Stimulated activated CD8-positive, alpha-beta memory T cell treated with anti-CD3 and anti-CD28 coated beads, Interleukin-15, amount 100 ng/mL, for 4 hours (primary cell): ENCODE measurements at places on chromosomes 16 and 17.

GRCh38 chr17:79833110-79833450 lies 6.2 kb downstream of the CBX4 start:
- DNase-seq, result no peak

GRCh38 chr17:74545843-74546230 lies at the start of gene CD300C:
Gene CD300C, minus strand, starts transcription at chr17:74546115. Its CDS starts 333 bp downstream, at chr17:74545782.
- DNase-seq, result no peak

DNA sequence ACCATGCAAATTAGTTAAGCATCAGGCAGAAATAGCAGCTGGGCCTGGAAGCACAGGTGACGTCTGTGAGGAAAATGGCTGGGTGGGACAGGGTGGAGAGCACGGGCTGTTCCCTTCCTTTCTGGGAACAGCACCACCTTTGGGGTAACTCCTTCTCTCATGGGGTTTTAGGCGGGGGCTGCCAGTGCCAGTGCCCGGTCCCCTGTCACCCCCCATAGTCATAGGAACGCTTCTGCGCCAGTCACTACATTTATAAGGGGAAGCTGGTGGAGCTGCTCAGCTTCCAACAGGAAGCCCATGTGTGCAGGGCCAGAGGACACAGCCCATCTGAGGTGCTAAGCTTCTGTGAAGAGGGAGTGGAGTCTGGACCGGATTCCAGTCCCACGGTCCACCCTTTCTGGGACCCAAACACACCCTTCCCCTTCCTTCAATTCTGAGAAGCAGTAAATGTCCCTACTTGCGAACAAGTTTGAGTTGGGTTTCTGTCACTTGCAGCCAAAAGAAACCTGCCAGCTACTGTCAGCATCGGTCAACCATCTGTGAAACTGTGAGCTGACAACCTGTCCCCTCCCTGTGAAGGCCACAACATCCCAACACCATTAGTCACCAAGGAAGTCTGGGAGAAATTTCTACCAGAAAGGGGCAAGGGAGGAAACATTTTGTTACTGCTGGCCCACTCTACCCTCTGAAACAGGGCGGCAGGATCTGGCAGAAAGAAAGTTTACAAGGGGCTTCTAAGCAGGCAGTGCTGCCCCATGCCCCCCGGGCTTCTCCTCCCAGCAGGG lies 86.0 kb upstream of the AMZ2 start:
- DNase-seq, result no peak

DNA sequence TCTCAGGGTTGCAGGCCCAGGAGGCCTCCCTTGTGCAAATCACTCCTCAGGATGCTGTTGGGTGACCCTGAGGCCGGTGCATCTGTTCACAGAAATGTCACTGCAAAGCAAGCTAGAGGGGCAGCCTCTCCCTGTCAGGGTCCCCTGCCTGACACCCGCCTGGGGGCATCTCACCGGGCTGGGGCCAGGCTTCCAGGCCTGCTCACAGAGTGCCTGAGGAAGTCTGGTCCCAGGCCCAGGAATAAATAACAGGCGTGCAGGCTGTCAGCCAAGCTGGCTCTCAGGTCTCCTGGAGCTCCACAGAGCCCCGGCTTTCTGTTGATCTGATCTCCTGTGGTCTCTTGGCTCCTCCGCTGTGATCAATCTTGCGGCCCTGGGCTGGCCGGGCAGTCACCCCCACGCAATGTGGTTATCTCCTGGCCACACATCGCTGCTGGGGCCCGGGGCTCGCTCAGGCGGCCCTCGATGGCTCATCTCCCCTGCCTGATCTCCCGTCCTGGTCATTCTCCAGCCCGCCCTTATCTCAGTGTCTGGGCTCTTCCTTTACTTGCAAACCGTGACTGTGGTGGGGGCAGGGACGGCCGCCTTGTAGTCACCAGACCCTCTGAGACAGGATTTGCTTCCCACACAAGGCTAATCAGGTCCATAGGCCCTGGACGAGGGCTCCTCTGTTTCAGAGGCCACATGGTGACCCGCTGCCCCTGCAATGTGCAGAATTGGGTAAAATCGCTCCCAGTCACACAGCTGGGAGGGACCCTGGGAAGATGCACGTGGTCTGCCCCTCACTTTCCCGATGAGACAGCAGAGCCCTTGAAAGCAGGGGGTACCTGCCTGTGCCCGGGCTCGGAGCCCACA lies 231.2 kb upstream of the GSE1 start:
- DNase-seq, result no peak

DNA sequence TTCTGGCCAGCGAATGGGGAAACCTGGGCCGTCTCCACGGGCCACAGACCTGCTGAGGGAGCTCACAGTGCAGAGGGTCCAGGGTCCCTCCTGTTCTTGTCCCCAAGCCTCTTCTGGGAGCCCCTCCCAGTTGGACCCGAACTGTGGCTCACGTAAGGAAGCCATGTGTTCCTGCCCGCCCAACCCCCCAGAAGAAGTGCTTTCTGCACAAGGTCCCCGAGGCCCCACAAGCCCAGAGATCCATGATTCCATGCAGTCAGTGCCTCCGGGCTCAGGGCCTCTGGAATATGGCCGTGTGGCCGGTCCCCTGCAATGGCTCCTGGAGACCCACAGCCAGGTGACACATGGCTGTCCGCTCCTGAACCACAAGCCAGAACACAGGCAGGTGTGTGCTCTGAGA lies 272.4 kb downstream of the C16orf95 start:
- no peak for DNase-seq

GRCh38 chr17:51046514-51047384 lies 73.9 kb downstream of the SPAG9 start:
- no peak for DNase-seq

DNA sequence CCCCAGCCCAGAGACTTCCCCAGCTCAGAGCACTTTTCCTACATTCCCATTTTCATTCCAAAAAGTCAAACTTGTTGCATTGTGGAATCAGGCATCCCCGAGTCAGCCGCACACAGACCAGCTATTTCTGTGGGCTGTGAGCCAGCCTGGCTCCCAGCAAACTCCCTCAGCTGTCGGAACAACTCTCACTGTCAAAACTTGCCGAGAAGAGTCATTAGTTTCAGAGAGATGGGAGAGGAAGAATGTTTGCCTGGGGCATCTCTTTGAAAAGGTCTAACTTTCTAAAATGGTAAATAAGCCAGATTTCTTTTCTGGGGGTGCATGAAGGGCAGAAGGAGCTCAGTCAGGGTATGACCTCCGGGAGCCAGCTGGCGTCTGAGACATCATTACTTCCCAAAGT lies 280.0 kb downstream of the TMEM114 start:
- no peak for DNase-seq

GRCh38 chr17:80444644-80444979 lies 29.6 kb downstream of the ENDOV start:
- DNase-seq, result no peak

GRCh38 chr17:19254651-19255050 lies 17.5 kb downstream of the EPN2 start:
- no peak for DNase-seq

- DNase-seq, result no peak
Measured at GRCh38 chr17:50638606-50638965, 3.9 kb downstream of the ABCC3 start.

DNA sequence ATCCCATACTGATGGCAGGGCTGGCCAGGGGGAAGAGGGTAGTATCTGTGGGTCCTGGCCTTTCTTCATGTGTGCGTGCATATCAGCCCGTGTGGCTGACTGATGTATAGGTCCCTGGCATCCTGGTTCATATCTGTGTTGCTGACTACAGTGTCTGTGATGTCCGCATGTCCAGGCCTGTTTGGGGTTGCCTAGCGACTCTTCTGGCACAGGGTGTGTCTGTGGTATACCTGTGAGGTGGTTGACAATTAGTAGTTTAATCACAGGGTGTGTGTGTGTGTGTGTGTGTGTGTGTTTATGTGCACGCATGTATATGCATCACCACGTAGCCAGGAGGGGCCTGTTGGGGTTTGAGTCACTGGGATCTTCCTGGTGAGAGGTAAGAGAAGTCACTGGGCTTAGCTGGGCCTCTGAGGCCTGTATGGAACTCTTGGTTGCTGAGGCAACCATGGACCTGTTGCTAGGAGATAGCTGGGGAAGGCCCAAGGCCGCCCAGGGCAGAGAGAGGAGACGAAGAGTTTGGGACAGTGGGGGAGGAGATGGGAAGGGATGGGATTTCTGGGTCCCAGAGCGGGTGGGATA lies 603 bp upstream of the TMEM95 start:
- no peak for DNase-seq

DNA sequence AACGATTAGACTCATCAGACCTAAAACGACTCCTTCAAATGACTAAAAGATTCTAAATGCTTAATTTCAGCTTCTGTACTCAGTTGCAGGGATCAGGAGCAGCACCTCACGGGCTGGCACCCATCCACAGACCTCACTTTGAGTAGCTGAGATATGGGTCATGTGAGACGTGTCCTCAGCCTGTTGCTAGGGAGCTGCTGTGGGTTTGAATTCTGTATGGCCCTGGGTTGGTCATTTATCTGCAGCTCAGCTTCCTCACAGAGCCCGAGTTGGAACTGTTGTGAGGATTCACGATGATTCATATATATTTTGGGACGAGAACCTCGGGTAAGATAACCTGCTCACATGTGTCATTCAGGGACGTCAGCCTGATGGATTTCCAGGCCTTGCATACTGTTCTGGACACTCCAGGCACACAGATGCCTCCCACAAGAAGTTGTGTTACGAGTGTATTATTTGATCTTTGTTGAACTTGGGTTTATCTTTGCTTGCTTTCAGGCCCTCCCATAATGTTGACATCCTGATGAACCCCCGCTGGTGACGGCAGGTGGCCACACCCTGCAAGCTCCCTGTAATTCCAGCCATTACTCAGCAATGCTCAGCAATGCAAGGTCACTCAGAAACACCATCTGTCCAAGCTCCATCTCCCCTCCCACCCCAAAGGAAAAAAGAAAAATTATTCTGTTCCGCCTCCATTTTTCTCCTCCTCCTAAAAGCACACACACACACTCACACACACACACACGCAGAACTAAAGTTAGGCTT lies 137.6 kb downstream of the RBFOX3 start:
- no peak for DNase-seq

- no peak for DNase-seq
Measured at GRCh38 chr17:73592501-73592961, 51.7 kb downstream of the SDK2 start.

- DNase-seq, result no peak
Measured at GRCh38 chr17:70369391-70369790, 200.1 kb downstream of the KCNJ2 start.

- no peak for DNase-seq
Measured at GRCh38 chr17:72510351-72511016, 389.7 kb downstream of the SOX9 start.

DNA sequence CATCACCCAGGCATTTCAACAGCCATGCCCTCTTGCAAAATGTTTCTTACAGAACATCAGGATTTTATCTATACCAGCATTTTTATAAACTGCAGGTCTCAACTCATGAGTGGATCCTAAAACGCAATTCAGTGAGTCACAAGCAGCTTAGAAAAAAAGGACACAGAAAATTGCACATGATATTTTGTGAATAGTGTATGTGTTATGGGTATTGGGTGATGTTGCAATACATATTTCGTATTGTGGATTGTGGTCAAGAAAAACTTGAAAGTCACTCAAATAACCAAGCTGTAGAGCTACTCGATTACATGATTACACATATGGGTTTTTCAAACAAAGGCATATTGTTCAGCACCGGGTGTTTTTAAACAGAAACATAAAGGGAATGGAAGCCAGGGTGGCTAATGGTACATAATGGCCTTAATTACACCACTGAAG lies 1.4 kb downstream of the WIPI1 start:
- no peak for DNase-seq

GRCh38 chr16:55542459-55543082 lies 23.9 kb upstream of the CAPNS2 start:
- no peak for DNase-seq

DNA sequence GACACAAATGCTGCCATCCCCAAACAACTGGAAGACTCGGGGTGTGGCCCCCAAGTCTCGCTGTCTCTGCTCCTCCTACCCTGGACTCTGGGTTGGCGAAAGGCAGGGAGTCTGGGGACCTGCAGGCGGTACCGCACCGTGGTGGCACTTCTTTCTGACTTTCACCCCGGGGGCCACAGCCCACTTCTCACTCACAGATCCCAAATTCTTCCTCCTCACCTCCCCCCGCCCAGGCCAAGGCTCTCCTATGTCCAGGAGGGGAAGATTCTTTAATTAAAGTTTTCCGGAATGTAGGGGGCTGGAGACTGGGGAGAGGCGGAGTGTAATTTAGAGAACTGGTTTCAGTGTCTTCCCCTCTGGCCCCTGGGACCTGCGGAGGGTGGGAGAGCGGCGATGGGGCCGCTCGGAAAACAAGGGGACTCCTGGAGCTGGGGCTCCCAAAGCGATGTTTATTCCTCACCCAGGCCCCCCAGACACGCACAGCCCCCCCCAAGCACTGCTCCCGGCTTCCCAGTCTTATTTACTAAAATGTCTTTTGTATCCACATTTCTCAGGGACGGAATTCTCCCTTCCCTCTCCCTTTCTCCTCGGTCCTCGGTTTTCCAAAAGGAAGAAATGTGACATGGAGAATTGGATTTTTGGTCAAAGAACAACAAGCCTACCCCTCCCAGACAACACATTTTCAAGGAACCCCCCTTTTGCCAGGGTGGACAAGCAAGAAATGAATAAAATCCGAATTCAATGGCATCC lies 1.2 kb downstream of the WNT3 start:
- no peak for DNase-seq

- no peak for DNase-seq
Measured at GRCh38 chr17:81222620-81222905, 202 bp downstream of the CEP131 start.

DNA sequence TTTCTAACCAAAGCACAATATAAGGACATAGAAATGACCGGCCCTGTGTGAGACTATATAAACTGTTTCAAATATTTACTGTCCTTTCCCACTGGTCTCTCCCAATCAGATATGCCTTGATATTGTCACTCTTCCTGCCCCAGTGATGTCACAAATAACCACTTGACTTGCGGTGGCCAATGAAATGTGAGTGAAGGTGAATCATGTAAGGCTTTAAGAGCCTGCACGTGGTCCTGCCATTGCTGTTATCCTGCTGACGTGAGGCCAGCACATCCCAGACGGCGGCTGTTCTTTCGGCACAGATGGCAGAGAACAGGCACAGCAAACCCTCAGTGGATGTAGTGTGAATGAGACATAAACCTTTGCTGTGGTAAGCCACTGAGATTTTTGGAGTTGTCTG lies 5.4 kb upstream of the KLHL11 start:
- no peak for DNase-seq

DNA sequence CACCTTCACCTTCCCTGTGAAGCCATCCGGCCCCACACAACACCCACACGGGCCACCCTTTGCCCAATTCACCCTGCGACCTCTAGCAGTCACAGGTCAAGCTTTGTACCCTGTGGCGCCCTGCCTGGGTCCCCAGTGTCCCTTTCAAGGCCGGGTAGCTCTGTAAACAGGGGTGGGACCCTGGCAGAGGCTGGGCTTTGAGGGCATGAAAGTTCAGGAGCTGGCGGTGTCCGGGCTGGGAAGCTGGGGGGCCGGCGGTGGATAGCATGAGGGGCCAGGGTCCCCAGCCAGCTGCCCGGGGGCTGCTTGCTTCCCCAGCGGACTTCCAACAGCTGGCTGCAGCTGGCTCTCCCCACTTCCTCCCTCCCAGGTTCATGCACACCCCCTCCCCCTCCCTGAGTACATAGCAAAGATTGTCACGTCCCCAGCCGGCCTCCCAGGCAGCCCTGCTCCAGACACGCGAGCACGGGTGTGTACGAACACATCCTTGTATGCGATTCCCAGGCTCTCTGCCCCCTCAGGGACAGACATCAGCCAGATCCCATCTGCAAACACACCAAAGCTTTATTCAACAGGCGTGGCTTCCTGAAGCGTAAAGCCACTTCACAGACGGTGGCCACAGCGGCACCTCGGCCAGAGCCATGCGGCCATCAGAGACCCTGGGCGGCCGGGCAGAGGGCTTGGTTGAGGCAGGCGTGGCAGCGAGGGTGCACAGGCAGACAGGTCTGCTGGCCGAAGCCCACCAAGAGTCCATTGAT lies 8.2 kb downstream of the NTHL1 start:
- DNase-seq, result no peak
